ENCODE measurements at places on chromosomes 5 and 9.

GRCh38 chr5:179912951-179913350 lies 5.3 kb upstream of the TBC1D9B start:
- DNase-seq: no peak

GRCh38 chr9:73742412-73742811 lies 590.7 kb downstream of the ANXA1 start:
- DNase-seq: no peak

DNA sequence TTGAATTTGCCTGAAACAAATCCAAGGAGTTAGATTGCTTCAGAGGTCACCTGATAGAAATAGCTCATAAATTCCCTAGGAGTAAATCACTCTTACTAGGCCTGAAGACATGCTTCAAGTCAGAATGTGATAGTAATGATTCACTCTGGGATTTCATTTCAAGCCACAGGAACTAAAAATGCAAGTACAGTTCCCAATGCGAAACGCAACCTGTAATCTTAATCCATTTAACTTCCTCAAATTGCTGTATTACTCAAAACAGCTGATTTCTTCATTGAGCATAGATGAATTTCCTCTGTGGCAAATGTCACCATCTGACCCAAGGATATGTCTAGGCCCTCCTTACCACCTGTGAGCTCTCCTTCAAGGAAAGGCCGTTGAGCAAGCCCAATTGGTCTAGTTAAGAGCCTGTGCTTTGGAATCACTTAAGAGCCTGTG lies 32.1 kb upstream of the IL6ST start:
- DNase-seq: peak; percentile 6

DNA sequence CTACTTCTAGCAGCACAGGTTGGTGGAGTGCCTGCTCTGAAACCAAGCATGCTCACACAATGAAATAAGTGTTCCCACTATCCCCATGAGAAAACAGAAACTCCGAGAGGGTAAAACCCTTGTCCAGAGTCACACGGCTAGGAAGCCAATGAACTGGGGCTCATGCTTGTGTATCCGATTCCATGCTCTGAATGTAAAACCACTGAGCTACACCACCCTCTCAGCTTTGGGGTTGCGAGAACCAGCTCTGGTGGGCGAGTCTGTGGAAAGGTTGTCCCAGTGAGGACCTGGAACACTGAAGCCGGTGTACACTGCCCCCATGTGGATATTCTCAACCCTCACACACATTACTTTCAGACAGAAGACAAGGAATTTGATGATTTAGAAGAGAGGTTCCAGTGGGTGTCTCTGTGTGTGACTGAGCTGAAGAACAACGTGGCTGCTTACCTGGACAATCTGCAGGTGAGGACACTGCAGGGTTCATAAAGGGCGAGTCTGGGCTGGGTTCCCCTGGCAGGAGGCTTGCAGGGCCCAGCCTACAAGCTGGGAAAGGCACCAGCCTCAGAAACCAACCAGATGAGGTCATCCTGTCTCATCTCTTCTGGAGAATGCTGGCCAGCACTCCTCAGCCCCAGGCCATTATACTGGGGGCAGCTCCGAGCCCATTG lies 37.4 kb downstream of the ARHGEF37 start:
- no peak for DNase-seq

GRCh38 chr5:180343110-180343830 lies 9.9 kb downstream of the GFPT2 start:
- DNase-seq: no peak

- no peak for DNase-seq
These were observed 25.6 kb downstream of the CEP78 start for GRCh38 chr9:78261403-78262001.

DNA sequence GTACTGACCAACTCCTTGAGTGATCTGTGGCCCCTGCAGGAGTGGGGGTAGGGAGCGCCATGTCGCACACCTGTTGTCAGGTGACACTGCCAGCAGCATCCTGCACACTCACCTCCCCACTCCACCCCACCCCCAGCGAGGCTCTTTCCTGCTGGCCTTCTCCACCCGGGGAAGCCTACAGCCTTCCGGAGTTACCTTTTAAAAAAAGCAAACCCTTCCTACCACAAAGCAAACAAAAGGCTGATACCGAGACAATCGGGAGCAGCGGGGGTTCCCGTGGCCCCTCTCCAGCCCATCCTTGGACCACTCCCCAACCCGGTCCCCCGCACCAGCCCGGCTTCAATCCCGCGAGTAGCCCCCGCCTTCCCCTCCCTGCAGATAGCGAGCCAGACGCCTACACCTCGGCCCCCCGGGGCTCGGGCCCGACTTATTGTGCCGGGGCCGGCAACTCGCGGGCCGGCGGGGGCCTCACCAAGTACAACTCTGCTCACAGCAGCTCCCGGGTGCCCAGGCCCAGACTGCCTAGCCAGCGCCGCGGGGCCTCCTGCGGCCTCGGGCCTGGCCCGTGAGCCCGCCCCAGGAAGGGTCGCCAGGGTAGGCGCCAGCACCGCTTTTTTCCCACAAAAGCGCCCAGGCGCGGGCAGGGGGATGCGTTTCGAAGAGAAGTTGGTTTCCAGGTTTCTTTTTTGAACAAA lies 724 bp downstream of the MACROH2A1 start:
- DNase-seq: no peak
